ENCODE measurements at places on chromosomes 2 and 18.
A peak's percentile ranks its signal among the peaks of the same experiment; 100 is the strongest.

DNA sequence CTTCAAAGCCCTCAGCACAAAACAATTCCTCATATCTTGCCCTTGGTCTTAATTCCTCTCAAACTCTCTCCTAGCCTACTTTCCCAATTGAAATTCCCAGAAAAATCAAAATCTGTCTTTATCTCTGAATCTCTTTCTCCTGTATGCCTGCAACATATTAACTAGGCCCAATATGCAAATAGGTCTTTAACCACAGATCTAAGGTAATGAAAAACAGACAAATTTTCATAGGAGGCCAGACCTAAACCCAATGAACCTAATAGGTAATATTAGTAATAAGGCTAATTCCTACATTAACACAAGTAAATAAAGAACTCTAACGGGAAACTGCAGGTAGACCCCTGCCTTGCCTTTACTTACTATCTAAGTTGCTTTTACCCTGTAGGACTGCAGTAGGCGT is 41.4 kb downstream of the WDR33 start:
- no peak for DNase-seq

DNA sequence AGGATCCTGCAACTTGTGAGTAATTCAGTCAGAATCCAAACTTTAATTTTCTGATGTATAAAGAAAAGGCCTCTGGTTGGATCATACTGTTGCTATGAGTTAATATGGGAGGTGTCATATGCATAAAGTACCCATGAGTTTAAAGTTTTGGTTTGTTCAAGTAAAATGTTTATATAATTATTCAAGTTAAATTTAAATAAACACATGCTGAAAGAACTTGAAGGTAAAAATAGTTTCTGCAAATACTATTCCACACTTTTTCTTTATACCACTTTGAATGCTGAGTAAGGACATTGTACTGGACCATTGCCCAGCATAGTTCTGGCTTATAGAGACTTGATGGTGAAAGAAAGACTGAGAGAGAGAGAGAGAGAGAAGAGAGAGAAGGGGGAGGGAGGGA is 30.7 kb downstream of the PKP4 start:
- no peak for DNase-seq

- DNase-seq = no peak
Measured at GRCh38 chr2:26591619-26592505, 49.3 kb downstream of the CIB4 start.

- DNase-seq = peak; percentile 23
Measured at GRCh38 chr2:32168513-32168912, 2.8 kb downstream of the SLC30A6 start.

DNA sequence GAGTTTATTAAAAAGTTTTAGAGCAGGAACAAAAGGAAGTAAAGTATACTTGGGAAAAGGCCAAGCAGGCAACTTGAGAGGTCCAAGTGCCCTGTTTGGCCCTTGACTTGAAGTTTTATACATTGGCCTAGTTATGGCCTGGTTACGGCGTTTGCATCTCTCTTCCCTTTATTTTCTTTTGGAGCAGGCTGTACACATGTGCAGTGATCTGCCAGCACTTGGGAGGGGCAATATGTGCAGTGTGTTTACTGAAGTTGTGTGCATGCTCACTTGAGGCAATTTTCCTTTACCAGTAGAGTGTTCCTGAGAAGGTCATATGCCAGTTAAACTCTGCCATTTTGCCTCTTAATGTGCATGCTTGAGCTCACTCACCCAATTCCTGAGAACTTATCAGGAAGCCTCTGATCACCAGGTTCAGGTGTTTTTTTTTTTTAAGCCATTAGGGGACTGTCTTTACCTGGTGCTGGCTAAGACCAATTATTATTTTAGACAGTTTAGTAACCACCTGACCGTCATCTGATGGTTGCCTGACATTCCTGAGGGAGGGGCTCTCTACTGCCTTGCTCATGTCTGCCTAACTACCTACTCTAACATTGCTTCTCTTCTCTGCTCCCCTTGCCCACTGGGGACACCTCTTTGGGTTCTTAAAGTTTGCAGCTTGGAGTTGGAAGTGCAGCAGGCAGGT is 48.0 kb downstream of the SCN2A start:
- no peak for DNase-seq

DNA sequence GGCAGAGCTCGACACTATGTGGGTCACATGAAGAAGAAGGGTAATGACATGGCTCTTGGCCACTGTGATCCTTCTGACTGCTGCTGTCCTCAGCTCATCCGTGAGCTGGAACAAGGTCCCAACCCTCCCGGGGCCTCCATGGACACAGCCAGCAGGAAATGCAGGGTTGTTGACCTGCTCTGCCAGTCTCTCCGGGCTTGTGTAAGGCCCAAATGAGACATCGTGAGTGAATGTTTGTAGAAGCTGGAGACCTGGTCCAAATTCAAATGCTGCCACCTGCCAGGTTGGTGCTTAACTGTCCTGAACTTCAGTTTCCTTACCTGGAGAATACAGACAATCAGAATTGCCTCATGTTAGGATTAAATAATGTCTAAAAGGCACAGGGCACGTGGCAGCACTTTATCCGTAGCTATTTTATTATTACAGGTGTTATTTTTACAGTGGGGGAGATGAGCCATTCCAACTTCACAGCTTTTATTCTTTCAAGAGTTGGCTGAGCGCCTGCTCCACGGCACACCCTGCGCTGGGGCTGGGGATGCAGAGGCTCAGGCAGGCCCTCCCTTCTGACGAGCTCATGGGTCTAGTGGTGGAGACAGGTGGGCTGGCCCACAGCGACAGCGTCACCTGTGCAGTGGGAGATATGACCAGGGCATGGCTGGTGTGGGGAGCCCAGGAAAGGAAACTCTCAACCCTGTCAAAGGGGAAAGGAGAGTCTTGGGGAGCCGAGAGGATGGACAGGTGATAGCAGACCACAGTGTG is 15.1 kb downstream of the ARHGEF4 start:
- no peak for DNase-seq

- no peak for DNase-seq
Measured at GRCh38 chr2:72778410-72778809, 47.4 kb downstream of the EXOC6B start.

- no peak for DNase-seq
Measured at GRCh38 chr2:74441170-74441689, 507 bp downstream of the RTKN start.

GRCh38 chr2:144702051-144702450 is 182.1 kb upstream of the ZEB2 start:
- DNase-seq = no peak

DNA sequence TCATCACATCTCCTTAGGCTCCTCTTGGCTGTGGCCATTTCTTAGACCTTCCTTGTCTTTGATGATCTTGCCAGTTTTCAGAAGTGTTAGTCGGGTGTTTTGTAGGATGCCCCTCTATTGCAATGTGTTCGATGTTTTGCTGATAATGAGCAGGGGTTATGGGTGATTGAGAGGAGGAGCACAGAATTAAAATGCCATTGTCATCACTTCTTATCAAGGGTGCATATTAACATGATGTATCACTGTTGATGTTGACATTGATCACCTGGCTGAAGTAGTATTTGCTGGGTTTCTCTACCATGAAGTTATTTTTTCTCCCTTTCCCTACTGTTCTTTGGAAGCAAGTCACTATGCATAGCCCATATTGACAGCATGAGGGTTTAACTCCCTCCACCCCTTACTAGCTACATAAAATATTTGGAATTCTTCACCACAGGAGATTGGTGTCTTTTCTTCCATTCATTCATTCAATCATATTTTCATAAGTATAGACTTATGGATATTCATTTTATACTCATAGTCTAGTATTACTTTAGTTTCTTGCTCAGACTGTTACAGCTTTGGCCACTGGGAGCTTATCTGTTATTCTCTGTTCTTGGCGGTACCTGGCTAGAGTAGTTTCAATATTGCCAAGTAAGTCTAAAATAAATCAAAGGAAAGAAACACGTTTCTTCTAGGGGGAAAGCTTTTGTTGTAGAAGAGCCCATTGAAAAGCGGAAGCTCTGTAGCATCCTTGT is 54.5 kb upstream of the TMEM87B start:
- DNase-seq = no peak

GRCh38 chr18:77162580-77162979 is 30.0 kb upstream of the MBP start:
- no peak for DNase-seq

GRCh38 chr2:113755035-113755834 is 1.2 kb downstream of the SLC35F5 start:
- peak; percentile 9 for DNase-seq

DNA sequence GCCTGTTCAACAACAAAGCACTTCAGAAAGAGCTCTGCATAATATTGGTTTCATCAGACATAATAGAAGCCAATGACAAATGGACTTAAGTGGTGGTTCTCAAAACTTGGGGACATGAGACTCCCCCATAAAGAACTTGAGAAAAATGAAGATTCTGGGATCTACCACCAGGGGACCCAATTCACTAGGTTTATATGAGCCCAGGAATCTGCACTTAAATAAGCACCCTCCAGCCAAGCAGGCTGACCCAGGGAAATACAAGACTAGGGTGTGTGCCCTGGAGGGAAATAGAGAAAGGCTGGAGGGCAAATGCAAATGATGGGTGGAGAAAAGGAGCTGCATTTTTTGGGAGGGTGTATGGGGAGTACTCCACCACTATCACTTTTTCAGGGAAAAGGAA is 52.5 kb downstream of the SATB2 start:
- DNase-seq = no peak

GRCh38 chr2:191399601-191400000 is 154.4 kb downstream of the MYO1B start:
- no peak for DNase-seq

- no peak for DNase-seq
Measured at GRCh38 chr18:58915006-58915799, 50.5 kb downstream of the ZNF532 start.

GRCh38 chr2:236171680-236172254 is 3.6 kb upstream of the GBX2 start:
- DNase-seq = peak; percentile 27

DNA sequence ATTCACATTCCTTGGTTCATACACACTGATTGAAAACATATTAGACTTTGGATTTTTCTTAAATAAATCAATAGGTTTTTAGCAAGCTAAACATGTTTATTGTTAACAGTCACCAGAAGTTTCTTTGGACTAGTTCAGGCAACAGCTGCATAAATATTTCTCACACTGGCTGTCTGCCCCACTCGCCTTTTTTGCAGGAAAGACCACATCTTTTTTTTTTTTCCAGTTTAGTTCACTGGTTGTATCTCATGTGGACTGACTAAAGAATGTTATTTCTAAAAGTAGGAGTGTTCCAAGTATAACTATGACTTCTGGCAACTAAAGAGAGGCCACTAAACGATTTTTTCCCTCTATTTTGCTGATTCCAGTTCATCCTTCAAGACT is 31.1 kb downstream of the SLC40A1 start:
- DNase-seq = no peak

- DNase-seq = peak; percentile 25
Measured at GRCh38 chr2:213251618-213252017, 32.6 kb upstream of the SPAG16 start.

- DNase-seq = no peak
Measured at GRCh38 chr2:7852546-7852945, 829.3 kb upstream of the ID2 start.

GRCh38 chr18:5759194-5759593 is 136.1 kb downstream of the TMEM200C start:
- no peak for DNase-seq

DNA sequence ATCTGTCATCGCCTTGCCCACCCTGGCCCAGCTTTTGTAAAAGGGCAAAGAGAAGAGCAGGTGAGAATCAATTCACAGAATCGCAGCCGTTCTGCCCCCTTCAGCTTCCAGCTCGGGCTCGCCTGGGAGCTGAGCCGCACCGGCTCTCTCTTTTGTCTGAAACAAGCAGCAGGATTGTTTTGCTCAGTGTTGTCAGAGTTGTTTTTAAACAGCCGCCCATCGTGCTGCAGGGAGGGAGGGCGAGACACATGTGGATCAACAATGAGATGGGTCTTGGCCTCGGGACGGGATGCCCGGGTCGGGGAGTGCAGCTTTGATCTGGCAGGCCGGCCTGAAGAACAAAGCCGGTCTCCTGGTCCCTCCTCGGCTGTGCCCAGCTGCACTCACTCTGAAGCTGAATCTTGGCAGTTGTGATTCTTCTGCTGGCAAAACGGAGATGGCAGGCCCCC is 39.7 kb upstream of the HDAC4 start:
- no peak for DNase-seq

GRCh38 chr2:179443180-179443579 is 178.5 kb upstream of the SESTD1 start:
- no peak for DNase-seq

GRCh38 chr2:99181624-99182000 is 628 bp downstream of the MRPL30 start:
- no peak for DNase-seq

GRCh38 chr18:76572518-76573247 is 77.6 kb upstream of the ZNF516 start:
- no peak for DNase-seq

- DNase-seq = no peak
Measured at GRCh38 chr18:22939649-22940048, 6.5 kb downstream of the RBBP8 start.

GRCh38 chr2:69831354-69831905 is 2.0 kb downstream of the GMCL1 start:
- no peak for DNase-seq

DNA sequence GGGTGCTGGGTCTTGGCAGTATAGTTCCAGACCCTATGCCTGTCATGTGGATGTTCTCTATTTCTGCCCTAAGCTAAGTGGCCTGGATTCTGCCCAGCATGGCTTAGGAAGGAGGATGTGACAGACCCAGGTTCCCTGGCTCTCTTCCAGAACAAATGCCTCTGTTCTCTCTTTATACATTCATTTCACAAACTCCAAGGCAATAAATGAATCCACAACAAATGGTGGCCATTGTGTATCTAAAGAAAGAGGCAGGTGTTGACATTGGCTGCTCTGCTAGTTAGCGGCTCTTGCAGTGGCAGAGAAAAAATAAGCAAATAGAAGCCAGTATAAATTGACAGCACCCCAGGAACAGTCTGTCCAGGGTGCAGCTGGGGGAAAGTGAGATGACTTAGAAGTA is 298.6 kb downstream of the SUCLG1 start:
- no peak for DNase-seq

DNA sequence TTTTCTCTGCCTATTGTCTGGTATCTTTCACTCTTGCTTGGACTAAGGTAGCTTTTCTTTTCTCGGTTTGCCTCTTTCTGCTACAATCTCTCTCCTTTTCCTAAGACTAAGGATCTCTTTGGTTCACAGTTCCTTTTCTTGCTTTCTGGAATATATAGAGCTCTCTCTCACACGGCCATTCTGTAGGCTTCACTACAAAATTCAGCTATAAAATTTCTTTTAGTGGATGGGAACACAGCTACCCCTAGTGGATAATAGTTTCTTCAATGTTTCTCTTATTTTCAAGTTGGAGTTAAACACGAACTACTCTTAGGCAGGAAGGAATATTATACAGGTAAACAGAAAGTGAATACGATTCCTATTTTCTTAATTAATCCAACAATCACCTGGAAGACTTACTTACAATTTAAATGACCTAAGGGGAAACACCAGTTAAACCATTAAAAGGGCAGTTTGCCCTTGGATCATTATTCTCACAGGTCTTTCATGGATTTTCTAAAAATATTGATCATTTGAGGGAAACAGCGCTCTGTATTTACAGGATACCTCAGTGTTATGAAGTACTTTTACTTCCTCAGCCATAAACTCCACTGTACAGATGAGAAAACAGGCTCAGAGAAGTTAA is 140.5 kb downstream of the LRP2 start:
- no peak for DNase-seq

Measured in GM20000 (cell line).